Fibroblast of villous mesenchyme (primary cell): ENCODE measurements at places on chromosomes 1 and 21. TPM values are rescaled to one million over a fixed set of nuclear protein-coding genes. Genes with fewer than 3 reads are reported as not detected.

- no peak for DNase-seq
Measured at GRCh38 chr1:41020654-41021053, 871 bp downstream of the SLFNL1 start.

- peak; percentile 68 for DNase-seq
Measured at GRCh38 chr1:156499842-156500542, 583 bp downstream of the MEF2D start.

DNA sequence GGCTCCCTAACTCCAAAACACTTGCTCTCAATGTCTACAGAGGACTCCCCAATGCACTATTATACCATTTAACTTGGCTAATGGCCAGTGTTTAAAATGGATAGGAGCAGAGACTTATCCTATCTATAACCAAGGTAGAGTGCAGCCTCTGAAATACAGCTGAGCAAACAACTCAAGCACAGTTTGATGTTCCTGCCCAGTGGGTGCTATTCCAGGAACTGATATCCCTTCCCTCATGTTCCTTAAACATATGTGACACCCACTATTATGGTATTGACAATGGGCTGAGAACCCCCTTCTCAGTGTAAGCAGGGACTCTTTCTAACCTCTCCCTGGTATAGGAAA is 51.7 kb downstream of the SH3GLB1 start:
- no peak for DNase-seq

DNA sequence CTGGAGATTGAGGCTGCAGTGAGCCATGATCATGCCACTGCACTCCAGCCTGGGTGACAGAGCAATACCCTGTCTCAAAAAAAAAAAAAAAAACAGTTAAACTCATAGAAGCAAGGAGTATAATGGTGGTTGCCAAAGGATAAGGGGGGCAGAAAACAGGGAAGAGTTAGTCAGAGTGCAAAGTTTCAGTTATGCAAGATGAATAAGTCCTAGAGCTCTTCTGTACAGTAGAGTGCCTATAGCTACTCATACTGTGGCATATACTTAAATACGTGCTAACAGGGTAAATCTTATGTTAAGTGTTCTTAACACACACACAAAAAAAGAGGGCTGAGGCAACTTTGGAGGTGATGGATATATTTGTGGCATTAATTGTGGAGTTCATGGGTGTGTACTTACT is 75.6 kb upstream of the COA6 start:
- DNase-seq = no peak

GRCh38 chr1:53590104-53590503 is 130.9 kb downstream of the DMRTB1 start:
- no peak for DNase-seq

GRCh38 chr1:201307231-201307630 is 23.9 kb downstream of the PKP1 start:
- no peak for DNase-seq

GRCh38 chr1:7460807-7461206 is 310.3 kb upstream of the VAMP3 start:
- DNase-seq = no peak

- no peak for DNase-seq
Measured at GRCh38 chr1:69163241-69163640, 404.5 kb upstream of the LRRC7 start.

DNA sequence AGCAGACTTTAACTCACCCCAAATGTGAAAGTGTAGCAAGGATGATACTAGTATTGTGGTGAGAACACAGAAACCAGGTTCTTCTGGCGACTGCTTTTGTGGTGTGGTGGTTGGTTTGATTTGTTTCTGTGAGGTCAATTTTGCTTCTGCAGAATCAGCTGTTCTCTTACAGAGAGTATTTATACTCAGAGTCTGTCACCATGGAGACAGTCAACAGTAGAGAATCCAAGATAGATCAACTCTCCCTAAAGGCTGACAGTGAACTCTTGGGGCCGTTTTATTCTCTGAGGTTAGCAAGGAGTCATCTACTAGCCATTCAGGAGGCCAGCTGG is at the start of gene CFAP107:
Gene CFAP107 (plus strand): TSS at position 209 of the 332 bp plus-strand sequence. CDS start 231 bp downstream, outside the sequence.
- peak; percentile 3 for DNase-seq

- DNase-seq = peak; percentile 82
Measured at GRCh38 chr1:40338745-40339419, 21.8 kb upstream of the COL9A2 start.

DNA sequence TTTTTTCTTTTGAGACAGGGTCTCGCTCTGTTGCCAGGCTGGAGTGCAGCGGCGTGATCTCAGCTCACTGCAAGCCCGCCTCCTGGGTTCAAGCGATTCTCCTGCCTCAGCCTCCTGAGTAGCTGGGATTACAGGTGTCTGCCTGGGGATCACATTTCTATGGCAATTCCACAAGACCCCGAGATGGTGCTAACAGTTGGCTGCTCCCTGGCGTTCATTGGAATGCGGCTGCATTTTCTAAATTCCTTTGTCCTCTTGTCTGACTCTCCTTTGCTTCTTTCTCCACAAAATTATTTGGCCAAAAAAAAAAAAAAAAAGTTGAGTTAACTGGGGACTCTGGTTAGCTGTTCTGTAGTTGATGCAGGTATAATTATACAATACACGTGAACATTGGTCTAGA is 176.4 kb downstream of the ETS2 start:
- DNase-seq = no peak

DNA sequence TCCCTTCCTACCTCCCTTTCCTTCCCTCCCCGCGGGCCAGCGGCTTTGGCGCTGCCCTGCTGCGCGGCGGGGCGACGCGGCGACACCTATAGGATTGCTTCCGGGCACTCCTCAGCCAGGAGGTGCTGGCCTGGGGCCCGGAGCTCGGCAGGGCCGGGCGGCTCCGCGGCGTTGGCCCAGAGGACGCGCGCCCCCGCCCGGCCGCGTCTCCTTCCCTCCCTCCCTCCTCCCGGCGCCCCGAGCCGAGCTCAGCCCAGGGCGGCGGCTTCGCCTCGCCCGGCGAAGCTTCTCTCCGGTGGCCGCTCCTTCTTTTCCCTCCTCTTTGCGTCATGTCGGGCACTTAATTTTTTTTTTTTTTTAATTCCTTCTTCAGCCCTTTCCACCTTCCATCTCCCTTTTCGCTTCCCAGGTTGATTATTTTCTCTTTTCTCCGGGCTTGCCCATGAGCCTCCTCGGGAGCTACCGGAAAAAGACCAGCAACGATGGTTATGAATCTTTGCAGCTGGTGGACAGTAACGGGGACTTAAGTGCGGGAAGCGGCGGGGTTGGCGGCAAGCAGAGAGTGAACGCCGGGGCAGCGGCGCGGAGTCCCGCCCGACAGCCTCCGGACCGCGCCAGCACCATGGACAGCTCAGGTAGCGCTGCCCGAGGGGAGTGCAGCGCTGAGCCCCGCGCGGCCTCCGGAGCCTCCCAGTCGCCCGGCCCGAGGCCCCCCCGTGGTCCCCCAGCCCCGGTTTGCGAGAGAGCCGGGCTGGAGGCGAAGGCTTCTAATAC is at the start of gene DNAJC6:
Gene DNAJC6 (plus strand): TSS at position 240 of the 774 bp plus-strand sequence. CDS start 203 bp downstream, at position 443.
- peak; percentile 64 for DNase-seq

- DNase-seq = no peak
Measured at GRCh38 chr1:220182111-220182510, 88.2 kb downstream of the IARS2 start.

DNA sequence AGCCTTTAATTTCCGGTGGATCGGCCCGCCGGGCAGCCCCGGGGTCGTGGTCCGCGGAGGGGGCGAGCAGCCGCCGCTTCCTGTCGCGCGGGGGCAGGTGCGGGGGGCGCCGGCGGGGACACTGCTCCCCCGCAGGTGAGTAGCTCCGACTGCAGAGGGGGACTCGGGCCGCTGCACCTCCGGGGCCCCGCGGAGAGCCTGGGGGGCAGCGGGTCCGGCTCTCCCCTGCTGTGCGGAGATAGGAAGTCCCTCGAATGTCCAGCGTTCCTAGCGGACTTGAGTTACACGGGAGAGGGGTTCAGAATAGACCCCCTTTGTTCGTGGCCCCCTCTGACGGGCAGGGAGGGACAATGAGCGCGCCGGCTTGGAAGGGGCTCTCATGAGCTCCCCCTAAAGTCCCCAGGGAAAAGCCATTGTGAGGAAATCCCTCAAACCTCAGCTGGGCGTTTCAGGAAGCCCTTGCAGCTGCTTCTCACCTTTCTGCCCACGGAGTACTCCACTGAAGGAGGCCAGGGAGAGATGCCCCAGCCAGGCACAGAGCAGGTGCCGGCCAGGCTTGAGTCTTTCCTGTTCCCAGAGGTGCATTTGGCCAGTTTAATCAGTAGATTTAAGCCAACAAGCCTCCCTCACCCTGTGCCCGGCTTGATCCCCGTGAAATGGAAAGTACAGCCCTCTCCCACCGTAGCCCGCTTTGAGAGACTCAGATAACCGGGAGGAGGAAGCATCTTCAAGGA is 925 bp downstream of the PDE9A start:
- DNase-seq = peak; percentile 26

GRCh38 chr1:19315378-19316198 is 3.5 kb downstream of the SLC66A1 start:
- DNase-seq = peak; percentile 48

DNA sequence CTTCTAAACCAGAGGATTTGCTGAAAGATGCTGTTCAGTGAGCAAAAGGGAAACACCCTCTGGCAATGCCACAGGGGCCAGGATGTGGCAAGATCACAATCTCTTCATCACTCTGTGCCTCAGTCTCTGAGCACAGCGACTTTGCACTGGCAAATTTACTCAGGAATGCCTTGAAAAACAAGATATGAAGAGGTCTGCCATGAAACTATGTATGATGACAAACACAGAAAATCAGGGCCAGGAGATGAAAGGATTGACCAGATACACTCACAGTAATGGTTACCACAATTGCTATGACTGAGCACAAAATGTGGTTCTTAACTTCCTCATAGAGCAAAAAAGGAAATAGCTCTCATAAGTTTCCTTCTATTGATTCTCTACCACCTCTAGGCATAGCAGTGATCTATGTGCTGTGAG is 5.8 kb downstream of the TTC13 start:
- DNase-seq = no peak

GRCh38 chr1:88455621-88456256 is 228.3 kb upstream of the PKN2 start:
- DNase-seq = no peak

DNA sequence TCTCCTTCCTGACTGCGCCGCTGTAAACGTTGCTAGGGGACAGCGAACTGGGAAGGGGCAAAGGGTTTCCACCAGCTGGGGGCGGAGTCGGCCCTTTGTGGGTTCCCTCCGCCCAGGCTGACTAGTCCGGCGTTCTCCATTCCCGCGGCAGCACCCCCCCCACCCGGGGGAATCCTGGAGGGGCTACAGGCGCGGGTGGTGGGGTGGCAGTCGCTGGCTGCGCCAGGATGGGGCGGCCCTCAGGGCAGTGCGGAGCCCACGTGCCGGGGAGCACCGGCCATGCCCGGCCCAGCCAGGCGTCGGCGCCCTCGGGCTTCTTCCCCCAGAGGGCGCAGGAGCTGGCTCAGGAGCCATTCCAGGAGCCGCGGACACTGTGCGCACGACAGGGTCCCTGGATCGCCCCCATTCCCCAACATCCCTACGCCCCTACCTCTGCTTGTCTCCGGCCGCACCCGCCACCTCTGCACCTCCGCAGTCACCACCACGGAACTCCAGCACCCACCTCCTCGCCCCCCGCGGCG is 476 bp downstream of the BATF3 start:
- DNase-seq = peak; percentile 26

GRCh38 chr1:223670458-223671159 is 5.1 kb upstream of the CAPN8 start:
- DNase-seq = peak; percentile 30

DNA sequence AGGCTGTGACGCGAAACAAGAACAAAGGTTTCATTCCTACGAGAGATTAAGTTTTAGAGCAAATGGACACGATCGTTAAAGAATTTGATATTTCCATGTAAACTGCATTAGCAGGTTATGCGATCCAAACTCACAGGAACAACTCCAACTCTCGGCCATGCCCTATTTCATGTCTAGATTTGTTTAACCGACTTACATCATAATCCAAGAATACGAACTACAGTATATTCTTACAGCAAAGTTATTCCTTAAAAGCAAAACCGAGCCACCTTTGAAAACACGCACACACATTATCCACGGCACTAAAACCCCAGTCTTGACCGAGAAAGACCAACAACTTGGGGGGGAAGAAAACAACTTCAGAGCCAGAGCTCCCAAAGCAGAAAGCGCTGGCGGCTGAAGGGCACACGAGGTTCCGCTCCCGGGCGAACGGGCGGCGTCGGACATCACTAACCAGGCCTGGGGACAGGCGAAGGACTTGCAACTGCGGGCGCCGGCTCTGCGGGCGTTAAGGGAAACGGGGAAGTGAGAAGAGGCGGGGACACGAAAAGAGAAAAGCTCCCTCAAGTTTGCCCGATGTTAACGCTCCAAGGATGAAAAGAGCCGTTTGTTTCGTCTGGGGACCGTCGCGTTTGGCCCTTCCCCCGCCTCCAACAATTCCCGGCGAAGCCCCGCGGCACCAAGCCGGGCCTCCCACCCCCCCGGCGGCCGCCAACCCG is 690 bp downstream of the B3GALNT2 start:
- peak; percentile 61 for DNase-seq

Gene ERICH3
- total RNA-seq = not detected in 2 replicates

Gene RAD54L
- 2.6 and 3.0 TPM in 2 replicates for total RNA-seq

Gene CYP4Z1
- not detected in 2 replicates for total RNA-seq

Gene RNU1-3
- total RNA-seq = under 0.01 TPM in 1 of 2 replicates, not detected in the other

Gene KISS1
- total RNA-seq = 5.6 and 11.0 TPM in 2 replicates

Gene YTHDF2
- 55.4 and 82.9 TPM in 2 replicates for total RNA-seq

Gene C1orf167
- under 0.01 TPM in 1 of 2 replicates, not detected in the other for total RNA-seq
